Subcutaneous preadipocyte (primary cell): ENCODE measurements at places on chromosomes 13 and 19. TPM values are rescaled to one million over a fixed set of nuclear protein-coding genes. Genes with fewer than 3 reads are reported as not detected.

Gene VSTM2B
- total RNA-seq, result not detected in 2 replicates

Gene IZUMO1
- total RNA-seq, result not detected in 2 replicates

Gene DNASE2
- total RNA-seq, result 13.5 and 14.0 TPM in 2 replicates

Gene ZNF793
- total RNA-seq, result 0.20 and 0.73 TPM in 2 replicates

Gene ATP8A2
- total RNA-seq, result under 0.01 TPM in 1 of 2 replicates, not detected in the other

Gene SPACA4
- not detected in 2 replicates for total RNA-seq
